ENCODE measurements at places on chromosomes 3 and 15.

GRCh38 chr3:151034303-151034702 is 51.2 kb upstream of the MED12L start:
- DNase-seq = no peak

DNA sequence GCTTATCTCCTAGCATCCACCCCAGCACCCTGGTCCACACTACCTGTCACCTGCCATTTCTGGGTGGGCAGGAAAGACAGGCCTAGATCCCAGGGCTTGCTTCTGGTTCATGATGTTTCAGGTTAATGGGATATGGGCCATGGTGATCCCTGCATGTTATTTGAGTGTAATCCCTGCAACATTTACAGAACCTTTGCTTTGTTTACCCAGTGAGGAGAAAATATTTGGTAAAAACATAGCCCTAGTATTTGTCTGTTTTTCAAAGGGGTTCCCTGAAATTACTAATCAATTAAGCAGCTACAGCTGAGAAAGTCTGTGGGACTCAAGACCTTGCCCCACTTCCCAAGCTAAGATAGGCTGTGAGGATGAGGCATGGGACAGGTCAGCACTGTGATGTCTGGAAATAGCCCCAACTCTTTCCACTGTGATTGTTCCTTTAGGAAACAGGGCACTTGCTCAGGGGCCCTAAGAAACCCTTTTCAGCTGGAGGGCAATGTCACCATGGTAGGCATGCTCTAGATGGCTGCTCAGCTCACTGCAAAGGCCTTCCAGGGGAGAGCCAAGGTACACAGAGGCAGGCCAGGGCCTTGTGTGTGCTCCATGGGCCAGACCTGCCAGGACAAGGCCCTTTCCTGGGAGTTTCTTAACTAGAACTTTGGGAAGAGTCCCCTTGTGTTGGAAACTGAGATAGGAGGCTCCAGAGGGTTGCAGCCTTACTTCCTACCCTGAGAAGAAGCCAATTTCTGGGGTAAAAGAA is 11.1 kb downstream of the TRANK1 start:
- DNase-seq = no peak

DNA sequence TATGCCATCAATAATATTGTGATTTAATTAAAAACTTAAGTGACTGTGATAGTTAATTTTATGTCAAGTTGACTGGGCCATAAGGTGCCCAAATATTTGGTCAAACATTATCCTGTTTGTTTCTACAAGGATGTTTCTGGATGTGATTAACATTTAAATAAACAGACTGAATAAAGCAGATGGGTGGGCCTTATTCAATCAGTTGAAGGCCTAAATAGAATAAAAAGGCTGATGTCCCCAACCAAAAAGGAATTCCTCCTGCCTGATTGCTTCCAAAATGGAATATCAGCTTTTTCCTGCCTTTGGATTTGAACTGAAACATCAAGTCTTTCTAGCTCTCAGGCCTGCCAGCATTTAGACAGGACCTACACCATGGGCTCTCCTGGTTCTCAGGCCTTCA is 961.7 kb downstream of the NTRK3 start:
- DNase-seq = no peak

DNA sequence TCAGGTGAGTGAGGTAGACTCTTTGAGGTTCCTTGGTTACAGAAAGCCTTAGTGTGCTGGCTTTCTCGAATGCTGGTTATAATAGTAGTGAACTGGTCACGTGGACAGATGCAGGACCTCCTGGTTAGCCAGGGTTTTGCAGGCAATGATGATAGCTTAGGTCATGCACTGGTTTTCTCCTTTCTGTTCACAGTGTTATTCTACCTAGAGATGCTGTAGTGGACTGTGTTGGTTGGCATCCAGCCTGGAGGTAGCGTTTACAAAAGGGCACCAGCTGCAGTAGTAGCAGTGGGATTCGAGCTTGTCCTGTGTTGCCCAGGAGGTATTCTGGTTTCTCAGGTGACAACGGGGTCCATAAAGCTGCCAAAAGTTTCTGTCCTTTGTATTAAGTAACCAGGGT is 27.0 kb downstream of the PCCB start:
- no peak for DNase-seq

- no peak for DNase-seq
Measured at GRCh38 chr15:63504979-63505841, 817 bp downstream of the USP3 start.

All from activated T-helper 1 cell treated with anti-CD3 and anti-CD28 coated beads, Interleukin-2, amount 50 U/mL, for 16 hours (primary cell).